ENCODE measurements at places on chromosomes 3 and 15. TPM values are rescaled to one million over a fixed set of nuclear protein-coding genes. Genes with fewer than 3 reads are reported as not detected.

Gene ISLR2
- 0.48 TPM for total RNA-seq

Gene PAK6
- total RNA-seq = 0.80 TPM

Gene SPATA12
- total RNA-seq = not detected

Gene BTD
- 30.2 TPM for total RNA-seq

Gene AADAC
- total RNA-seq = not detected

Gene HIGD2B
- not detected for total RNA-seq

Gene P2RY1
- 1.2 TPM for total RNA-seq

Gene KBTBD8
- 0.96 TPM for total RNA-seq

- H3K27me3 ChIP-seq = no peaks in the 10 kb centered on the region
- H3K36me3 ChIP-seq = no peaks in the 10 kb centered on the region
- DNase-seq = no peak
- no peak overlapping the region for H3K27ac ChIP-seq
Observed at GRCh38 chr3:135788146-135788545, 177.4 kb upstream of the PPP2R3A start.

GRCh38 chr3:10136426-10137005 is 5.1 kb upstream of the VHL start:
- no peak overlapping the region for H3K4me3 ChIP-seq
- DNase-seq = no peak
- no peak overlapping the region for H3K27ac ChIP-seq
- H3K36me3 ChIP-seq = no peaks in the 10 kb centered on the region
- H3K4me1 ChIP-seq = no peaks in the 10 kb centered on the region

DNA sequence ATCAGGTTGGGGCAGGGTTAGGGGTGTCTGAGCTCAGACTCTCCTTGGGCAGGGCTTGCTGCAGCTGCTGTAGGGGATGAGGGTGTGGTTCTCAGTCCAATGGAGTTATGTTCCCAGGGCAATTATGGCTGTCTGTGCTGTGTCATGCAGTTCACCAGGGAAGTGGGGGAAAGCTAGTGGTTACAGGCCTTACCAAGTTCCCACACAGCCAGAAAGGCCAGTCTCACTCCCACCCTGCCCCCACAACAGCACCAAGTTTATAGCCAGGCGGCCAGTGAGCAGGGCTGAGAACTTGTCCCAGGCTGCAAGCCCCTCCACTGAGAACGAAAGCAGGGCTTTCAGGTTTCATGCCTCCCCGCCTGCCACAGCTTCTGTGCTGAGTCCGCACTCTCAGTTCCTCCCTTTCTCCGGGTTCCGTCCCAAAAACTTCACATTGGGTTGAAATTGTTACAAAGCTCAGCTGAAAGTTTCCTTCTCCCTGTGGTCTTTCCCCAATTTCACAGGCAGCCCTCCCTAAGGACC is 19.6 kb upstream of the CPOX start:
- no peak for DNase-seq
- H3K4me3 ChIP-seq = no peak overlapping the region
- H3K36me3 ChIP-seq = no peaks in the 10 kb centered on the region

GRCh38 chr3:34068505-34068904 is 270.1 kb downstream of the PDCD6IP start:
- H3K27ac ChIP-seq = no peak overlapping the region
- H3K4me3 ChIP-seq = no peak overlapping the region
- H3K36me3 ChIP-seq = no peaks in the 10 kb centered on the region
- no peak for DNase-seq

DNA sequence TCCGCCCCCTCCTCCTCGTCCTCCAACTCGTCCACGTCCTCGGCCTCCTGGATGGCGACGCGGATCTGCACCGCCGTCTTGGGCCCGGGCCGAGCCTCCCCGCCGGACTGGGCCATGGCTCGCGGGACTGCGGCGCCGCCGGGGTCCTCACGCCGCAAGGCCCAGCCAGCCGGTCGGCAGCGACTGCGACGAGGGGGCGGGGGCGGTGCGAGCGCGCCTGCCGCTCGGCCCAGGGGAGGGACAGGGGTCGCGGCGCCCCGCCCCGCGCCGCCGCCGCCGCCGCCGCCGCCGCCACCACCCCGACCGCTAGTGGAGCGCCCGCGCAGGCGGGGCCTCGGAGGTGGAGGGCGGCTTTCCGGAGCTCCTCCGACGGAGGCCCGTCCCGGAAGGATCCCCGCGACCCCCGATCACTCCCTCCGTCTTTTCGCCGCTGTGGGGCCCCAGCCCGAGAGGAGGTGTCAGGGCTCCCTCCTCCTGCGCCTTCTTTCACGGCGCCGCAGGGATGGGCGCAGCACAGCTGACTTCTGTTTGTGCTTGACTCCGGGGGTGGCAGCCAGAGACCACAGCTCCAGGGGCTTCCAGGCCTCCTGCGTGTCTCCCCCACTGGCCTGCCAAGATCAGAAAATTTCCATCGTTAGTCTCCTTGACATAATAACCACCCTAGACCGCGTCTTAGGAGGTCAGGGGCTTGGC is at the start of gene LARP6:
LARP6 (minus strand) TSS at position 185 of the 693 bp plus-strand sequence; CDS start at position 116, 69 bp downstream.
- no peaks in the 10 kb centered on the region for H3K36me3 ChIP-seq
- peak within 1 kb of the TSS; percentile 63 for H3K4me3 ChIP-seq
- H3K4me1 ChIP-seq = no peaks in the 10 kb centered on the region

GRCh38 chr3:46406788-46407611 is at the start of the genes CCR5AS and CCRL2:
Gene CCR5AS, minus strand, starts transcription at chr3:46407066.
Gene CCRL2, plus strand, starts transcription at chr3:46407259. Its CDS starts 821 bp downstream, at chr3:46408080.
- H3K4me3 ChIP-seq = peak within 1 kb of the TSS; percentile 22
- H3K27me3 ChIP-seq = peaks cover 7% of the 10 kb centered on the region
- H3K36me3 ChIP-seq = no peaks in the 10 kb centered on the region
- no peak for DNase-seq

DNA sequence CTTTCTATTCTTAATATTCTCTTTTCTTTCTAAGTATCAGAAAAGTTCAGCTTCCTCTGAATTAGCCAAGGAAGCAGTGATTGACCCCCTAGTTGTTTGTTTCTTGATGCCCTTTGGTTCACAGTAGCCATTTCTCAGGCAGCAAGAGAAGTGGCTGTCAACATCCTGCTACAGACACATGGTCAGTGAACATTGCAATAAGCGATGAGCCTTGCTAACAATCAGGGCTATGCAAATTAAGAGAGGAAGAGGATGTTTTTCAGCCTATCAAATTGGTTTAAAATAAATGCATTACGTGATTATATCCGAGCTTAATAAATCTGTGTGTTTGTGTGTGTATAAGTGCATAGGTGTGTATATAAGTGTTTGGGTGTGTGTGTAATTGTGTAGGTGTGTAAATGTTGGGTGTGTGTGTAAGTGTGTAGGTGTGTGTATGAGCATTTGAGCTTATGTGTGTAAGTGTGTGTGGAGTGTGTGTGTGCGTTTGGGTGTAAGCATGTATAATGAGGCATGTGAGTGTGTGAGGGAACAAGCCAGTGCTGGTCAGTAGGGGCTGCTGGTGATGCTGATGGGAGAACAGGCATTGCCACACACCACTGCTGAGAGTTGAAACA is 78.1 kb upstream of the XCR1 start:
- H3K4me3 ChIP-seq = no peak overlapping the region
- no peak overlapping the region for H3K27ac ChIP-seq
- no peak for DNase-seq

GRCh38 chr3:27360113-27361078 is 8.8 kb downstream of the NEK10 start:
- H3K27ac ChIP-seq = no peak overlapping the region
- H3K4me1 ChIP-seq = no peaks in the 10 kb centered on the region
- H3K36me3 ChIP-seq = no peaks in the 10 kb centered on the region
- no peaks in the 10 kb centered on the region for H3K27me3 ChIP-seq

DNA sequence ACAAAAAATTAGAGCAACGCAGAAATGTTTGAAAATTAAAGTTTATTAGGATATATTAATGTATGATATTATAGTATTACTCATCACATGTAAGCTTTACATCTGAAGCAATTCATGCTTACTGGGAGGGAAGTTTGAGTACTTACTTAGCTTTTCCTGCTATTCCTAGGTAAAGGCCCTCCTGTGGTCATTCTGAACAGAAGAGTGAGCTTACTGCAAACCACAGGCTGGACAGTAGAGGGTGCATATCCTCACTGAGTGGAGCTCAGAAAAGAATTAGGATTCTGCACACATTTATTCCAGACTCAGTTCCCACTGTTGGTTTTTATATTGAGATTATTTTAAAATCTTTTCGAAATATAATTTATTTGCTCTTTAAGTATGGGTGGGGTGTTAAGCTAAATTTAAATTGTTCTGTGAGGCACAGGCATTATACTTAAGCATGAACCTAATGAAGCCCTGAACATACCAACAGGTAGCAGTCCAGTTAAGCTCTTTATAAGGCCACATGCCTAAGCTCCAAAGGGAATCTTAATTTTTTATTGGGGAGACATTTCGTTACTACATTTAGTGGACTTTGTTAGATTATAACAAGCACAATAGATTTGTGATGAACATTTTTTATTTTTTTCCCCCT is 10.2 kb downstream of the MRPS22 start:
- H3K4me3 ChIP-seq = no peak overlapping the region
- H3K27me3 ChIP-seq = no peaks in the 10 kb centered on the region
- no peak overlapping the region for H3K27ac ChIP-seq
- H3K36me3 ChIP-seq = no peaks in the 10 kb centered on the region
- no peak for DNase-seq

GRCh38 chr3:174198199-174198598 is 660.9 kb upstream of the NAALADL2 start:
- no peaks in the 10 kb centered on the region for H3K36me3 ChIP-seq
- no peak overlapping the region for H3K4me3 ChIP-seq
- H3K4me1 ChIP-seq = no peaks in the 10 kb centered on the region
- no peaks in the 10 kb centered on the region for H3K27me3 ChIP-seq

- H3K27me3 ChIP-seq = no peaks in the 10 kb centered on the region
- no peaks in the 10 kb centered on the region for H3K36me3 ChIP-seq
- DNase-seq = no peak
Observed at GRCh38 chr3:10292505-10293419, at the start of gene GHRL. Gene GHRL, minus strand, starts transcription at chr3:10292947. Its CDS starts 2,767 bp downstream, at chr3:10290180.

DNA sequence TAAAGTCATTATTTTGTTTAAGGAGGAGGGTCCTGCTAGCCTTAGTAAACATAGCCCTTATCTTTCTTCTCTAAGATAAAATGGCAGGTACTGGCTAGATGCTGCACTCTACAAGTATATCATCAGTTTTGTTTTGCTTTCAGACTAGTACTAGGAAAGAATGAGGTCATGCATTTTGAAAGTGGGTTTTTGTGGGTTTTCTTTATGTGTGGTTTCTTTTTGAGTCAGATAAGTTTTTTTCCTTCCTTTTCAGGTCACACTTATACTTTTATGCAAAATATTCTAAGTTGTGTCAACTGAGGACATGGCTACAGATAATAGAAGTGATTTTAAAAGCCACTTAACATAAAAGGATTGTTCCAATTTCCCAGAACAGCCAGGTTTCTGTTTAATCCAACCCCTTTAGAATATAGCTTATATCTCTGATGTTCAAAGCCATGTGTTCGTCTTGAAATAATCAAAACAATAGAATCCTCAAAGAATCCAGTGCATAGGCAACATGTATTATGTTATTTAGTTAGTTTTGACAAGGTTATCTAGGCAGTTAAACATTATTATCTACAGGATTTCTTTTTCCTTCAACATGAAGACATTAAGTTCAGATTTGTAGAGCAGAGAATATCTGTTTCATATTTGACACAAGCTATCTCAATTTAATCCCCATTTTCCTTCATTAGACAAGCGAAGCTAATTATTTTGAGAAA is 406.2 kb downstream of the RBMS3 start:
- no peak overlapping the region for H3K4me3 ChIP-seq
- H3K4me1 ChIP-seq = no peaks in the 10 kb centered on the region
- no peak overlapping the region for H3K27ac ChIP-seq
- DNase-seq = no peak
- H3K27me3 ChIP-seq = no peaks in the 10 kb centered on the region

GRCh38 chr3:14608298-14608697 is 43.3 kb upstream of the CCDC174 start:
- DNase-seq = no peak
- H3K27ac ChIP-seq = no peak overlapping the region
- H3K4me1 ChIP-seq = no peaks in the 10 kb centered on the region
- H3K36me3 ChIP-seq = no peaks in the 10 kb centered on the region

- DNase-seq = no peak
- no peak within 1 kb of the TSS for H3K4me3 ChIP-seq
- no peaks in the 10 kb centered on the region for H3K36me3 ChIP-seq
- H3K27ac ChIP-seq = no peak within 1 kb of the TSS
Observed at GRCh38 chr3:187702507-187703033, at the start of gene RTP2. Gene RTP2, minus strand, starts transcription at chr3:187702557. Its CDS starts 429 bp downstream, at chr3:187702128.

GRCh38 chr15:73794443-73795133 is 41.4 kb upstream of the INSYN1 start:
- H3K27ac ChIP-seq = no peak overlapping the region
- DNase-seq = no peak
- H3K4me3 ChIP-seq = no peak overlapping the region
- H3K36me3 ChIP-seq = no peaks in the 10 kb centered on the region
- no peaks in the 10 kb centered on the region for H3K27me3 ChIP-seq

GRCh38 chr3:64355401-64355807 is 130.1 kb upstream of the PRICKLE2 start:
- no peak for DNase-seq
- H3K27me3 ChIP-seq = no peaks in the 10 kb centered on the region
- H3K27ac ChIP-seq = no peak overlapping the region
- H3K36me3 ChIP-seq = no peaks in the 10 kb centered on the region
- no peak overlapping the region for H3K4me3 ChIP-seq

- no peaks in the 10 kb centered on the region for H3K4me1 ChIP-seq
- H3K4me3 ChIP-seq = no peak overlapping the region
- peak overlapping the region; percentile 50 for H3K27ac ChIP-seq
- no peak for DNase-seq
- H3K36me3 ChIP-seq = peaks cover 4% of the 10 kb centered on the region
- H3K27me3 ChIP-seq = no peaks in the 10 kb centered on the region
Observed at GRCh38 chr3:25594007-25594502, 70.7 kb downstream of the TOP2B start.

- no peak overlapping the region for H3K4me3 ChIP-seq
- H3K27me3 ChIP-seq = no peaks in the 10 kb centered on the region
- H3K27ac ChIP-seq = no peak overlapping the region
Observed at GRCh38 chr3:152019508-152019907, 146.1 kb downstream of the SUCNR1 start.

GRCh38 chr3:126130081-126130855 is 46.3 kb upstream of the SLC41A3 start:
- no peak overlapping the region for H3K27ac ChIP-seq
- H3K4me1 ChIP-seq = peaks cover 4% of the 10 kb centered on the region
- no peak overlapping the region for H3K4me3 ChIP-seq
- DNase-seq = no peak

GRCh38 chr3:175526609-175527280 is 667.6 kb downstream of the NAALADL2 start:
- H3K4me3 ChIP-seq = peak overlapping the region; percentile 54
- no peak for DNase-seq
- H3K27ac ChIP-seq = no peak overlapping the region
- no peaks in the 10 kb centered on the region for H3K27me3 ChIP-seq
- H3K4me1 ChIP-seq = no peaks in the 10 kb centered on the region

DNA sequence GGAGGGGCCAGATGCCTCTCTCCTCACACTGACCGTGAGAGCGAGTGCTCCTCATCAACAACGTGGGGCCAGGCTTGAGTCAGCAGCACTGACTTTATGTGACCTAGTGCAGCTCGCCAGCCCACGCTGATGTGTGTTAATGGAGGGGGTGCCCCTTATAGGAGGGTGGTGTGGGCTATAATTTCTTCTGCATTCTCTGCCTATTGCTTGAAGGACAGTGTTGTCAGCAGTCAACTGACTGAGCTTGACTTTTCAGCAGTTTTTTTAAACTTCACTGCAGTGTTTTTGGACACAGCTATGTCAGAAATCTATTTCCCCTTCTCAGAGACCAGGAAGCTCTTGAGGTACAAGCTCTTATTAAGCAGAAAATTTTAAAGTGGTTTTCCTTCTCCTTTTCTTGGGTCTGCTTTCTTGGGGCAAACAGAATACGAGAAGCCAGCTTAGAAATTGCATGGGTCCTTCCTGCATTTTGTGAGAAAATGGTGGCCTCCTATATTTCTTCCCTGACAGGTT is 304.8 kb upstream of the CTDSPL start:
- no peak overlapping the region for H3K27ac ChIP-seq
- H3K36me3 ChIP-seq = no peaks in the 10 kb centered on the region
- H3K4me3 ChIP-seq = no peak overlapping the region
- H3K27me3 ChIP-seq = no peaks in the 10 kb centered on the region
